Activated naive CD4-positive, alpha-beta T cell treated with anti-CD3 and anti-CD28 coated beads, Interleukin-2, amount 10 ng/mL, durations not matched to agents 7 days and 5 days (primary cell): ENCODE measurements at places on chromosomes 12 and 14.

DNA sequence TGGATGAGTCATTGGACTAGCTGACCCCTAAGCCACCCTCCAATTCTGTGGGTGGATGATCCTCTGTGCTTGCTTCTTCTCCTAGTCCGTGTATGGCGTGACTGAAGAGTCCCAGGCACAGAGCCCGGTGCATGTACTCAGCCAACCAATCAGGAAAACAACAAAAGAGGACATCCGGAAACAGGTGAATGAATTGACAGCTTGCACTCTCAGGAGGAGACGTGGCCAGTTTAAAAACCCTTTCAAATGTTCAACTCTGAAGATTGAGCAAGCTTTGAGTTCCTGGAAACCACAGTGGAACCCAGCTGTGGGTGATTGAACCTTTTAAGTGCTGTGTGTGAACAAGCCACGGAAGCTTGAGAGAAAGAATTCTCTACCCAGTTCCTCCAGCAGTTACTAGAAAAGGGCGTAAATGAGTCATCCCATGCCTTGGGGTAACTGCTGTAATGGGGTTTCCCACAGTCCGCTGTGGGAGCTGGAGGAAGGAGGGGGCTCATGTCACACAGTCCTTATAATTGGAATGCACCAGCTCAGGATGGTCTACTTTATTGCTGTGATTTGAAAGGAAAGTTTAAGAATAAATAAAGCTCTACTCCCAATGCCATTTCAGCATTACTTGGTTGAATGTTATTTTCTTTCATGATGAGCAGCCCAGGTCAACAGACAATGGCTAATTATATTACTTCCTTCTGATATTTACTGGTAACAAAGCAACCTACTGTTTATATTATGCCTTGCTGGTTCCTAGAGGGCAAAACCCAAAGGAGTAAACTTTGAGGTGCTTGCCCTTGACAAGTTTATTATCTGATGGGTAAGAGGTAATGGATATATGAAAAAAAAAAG, 417.0 kb downstream of the DPF3 start:
- DNase-seq: peak; percentile 91

DNA sequence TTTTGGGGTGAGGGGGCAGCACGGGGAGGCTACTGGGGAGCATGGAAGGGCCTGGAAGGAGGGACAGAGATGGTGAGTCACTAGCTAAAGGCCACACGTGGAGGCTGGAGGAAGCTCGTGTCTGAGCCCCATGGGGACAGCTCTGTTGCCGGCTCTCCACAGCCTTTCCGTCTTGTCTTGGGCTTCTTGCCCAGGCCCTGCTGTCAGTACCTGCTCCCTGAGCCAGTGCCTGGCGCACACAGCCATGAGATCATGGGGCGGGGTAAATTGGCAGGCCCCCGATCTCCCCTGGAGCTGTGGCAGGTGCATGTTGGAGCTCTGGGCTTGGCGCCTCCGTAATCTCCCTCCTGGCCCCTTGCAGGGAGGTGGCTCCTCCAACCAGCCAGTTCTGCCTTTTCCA, 16.1 kb upstream of the KRT80 start:
- DNase-seq: no peak

- DNase-seq: no peak
Measured at GRCh38 chr12:47343684-47344567, 264.2 kb upstream of the AMIGO2 start.

GRCh38 chr14:67240168-67240932, 885 bp upstream of the PALS1 start:
- DNase-seq: peak; percentile 60

GRCh38 chr14:75254901-75255584, 23.6 kb upstream of the FOS start:
- DNase-seq: no peak

DNA sequence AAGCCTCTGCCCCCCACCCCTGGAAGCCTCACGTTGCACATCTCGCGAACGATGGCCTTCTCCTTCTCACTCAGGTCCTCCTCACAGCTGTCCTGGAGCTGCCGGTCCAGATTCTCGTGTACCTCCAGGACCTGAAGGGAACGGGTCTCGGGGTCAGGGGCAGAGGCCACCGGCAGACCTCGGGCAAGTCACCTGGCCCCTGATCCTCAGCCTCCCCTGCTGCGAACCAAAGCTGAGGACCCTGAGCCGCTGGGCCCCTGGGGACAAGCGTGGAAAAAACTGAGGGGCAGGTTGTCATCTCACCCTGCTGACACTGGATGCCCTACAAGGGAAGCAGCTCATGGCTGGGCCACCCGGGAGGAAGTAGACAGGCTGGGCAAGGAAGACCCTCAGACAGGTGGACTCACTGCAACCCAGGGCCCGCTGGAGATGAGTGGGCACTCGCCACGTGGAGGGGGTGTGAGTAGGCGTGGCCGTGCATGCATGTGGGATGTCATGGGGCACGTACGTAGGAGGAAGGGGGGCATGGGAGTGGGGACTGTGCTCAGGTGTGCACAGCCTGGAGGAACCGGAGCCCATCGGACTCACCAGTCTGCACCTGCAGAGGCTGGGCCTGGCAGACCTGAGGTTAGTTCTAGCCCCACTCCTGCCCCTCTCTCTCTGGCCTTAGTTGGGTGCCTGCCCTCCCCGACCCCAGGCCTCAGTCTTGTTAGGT, 35.1 kb downstream of the CCNK start:
- peak; percentile 19 for DNase-seq

DNA sequence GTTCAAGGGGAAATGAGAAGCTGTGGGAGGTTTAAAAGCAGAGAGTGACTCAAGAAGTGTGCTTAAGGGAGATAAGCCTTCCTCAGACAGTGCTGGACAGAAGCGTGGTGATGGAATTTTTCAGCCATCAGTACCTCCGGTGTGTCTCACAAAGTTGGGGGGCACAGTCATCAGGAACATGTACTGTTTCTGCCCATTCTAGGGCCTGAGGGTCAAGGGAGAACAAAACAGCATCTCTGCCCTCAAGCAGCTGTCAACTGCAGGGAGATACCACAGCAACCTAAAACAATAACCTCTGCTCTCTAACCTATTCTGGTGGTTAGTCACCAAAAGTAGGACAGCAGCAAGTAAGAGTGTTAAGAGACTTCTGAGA, 2.0 kb upstream of the STON2 start:
- DNase-seq: no peak

GRCh38 chr12:19972325-19973288, 395.7 kb upstream of the PDE3A start:
- DNase-seq: no peak

DNA sequence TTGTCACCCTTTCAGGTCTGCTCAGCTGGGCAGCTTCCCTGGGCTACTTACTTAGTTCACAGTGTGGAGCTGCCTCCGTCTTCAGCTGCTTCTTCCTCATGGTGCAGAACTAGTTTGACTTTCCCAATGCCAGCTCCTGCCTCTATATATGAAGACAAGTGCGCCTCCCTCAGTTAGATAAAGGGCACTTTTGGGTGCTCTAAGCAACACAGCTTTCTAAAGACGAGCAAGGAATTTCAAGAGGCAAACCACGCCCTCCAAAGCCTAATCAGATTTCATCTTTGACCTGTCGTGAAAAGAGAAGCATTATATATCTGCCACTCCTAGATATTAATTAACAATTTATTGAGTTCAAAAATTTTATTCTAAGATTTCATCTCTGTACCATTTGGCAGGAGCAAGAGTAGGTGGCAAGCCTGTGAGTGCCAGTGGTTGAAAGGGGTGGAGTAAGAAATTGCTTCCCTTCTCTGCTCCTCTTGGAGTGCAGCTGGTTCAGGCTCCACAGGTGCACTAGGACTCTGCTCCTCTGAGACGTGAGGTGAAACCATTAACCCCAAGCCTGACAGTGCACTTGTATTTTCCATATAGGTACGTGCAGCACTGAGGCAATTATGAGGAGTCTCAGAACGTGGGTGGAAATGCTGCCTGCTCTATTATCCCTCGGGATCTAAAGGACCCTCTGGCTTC, 2.1 kb upstream of the SLC11A2 start:
- DNase-seq: peak; percentile 32

DNA sequence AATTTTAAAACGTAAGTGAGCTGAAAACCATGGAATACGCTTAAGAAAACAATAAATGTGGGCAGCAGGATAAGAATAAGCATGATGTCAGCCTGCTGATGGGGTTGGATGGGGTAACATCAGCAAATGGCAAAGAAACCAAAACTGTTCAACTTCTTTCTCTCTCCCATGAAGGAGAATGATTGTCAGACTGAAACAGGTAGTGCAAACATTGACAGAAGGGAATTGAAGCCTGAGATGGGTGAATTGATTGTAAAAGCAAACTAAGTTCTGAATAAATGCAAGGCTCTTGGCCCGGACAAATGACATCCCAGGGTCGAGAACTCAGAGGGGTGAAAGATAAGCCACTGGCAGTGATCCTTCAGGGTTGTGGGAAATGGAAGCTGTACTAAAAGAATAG, 182.6 kb downstream of the ETV6 start:
- no peak for DNase-seq

- DNase-seq: peak; percentile 38
Measured at GRCh38 chr14:54711812-54712464, 145.0 kb downstream of the SAMD4A start.

DNA sequence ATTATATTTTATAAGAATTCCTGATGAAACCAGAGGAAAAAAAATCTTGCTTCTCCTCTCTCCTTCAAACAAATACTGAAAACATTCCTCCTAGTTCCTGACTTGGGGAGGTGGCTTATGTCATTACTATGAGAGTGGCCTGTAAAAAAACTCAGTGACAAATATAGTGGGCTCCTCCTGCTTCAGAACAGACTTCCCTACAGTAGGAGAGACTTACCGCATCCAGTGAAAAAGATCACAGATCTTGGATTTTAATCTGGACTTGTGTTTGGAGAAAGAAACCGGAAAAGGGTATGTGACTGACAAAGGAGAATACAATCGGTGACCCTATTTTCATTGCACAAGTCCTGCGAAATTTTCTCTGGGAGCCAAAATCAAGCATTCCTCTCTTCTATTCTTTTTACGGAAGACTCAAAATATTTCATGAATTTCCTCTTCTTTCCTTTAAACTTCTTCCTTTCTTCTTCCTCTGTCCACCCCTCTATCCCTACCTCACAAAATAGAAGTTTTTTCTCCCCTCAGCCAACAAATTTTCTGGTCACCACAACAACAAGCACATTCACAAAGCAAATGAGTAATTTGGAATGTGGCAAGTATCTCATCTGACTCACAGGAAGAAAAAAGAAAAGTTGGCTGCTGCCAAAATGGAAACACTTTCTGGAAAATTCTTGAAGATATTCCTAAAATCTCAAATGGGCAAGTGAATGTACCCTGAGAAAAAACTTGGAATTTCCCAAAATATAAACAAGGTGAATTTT, 185.1 kb upstream of the CDKN3 start:
- no peak for DNase-seq

- DNase-seq: no peak
Measured at GRCh38 chr14:20568393-20568792, 7.5 kb upstream of the RNASE9 start.

- no peak for DNase-seq
Measured at GRCh38 chr12:50689437-50689836, 74.5 kb upstream of the ATF1 start.

DNA sequence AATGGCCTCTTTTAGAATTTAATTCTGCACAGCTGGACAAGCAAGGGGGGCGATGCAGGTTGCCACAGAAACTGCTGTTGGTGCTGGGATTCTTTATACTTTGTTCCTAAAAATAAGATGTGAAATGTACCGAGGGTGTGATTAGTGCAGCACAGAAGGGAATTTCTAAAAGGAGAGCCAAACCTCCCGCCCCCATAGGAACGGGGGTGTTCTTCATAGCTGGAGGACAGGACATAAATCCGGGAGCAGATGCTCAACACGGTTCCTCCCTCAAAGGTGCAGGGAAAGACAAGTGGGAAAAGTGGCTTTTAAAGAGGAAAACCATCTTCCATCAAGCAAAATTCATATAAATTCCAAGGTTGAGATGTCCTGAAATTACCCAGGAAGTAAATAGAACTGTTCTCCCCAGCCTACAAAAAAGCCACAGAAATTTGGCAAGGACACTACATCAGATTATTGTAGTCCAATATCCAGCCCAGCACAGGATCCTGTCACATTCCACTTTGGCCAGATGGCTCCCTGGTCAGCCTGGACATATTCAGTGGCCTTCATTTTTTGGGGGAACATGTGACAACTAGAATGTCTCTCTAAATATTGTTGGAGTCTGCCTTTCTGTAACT, 51.4 kb upstream of the TMX1 start:
- no peak for DNase-seq

GRCh38 chr14:64708148-64709004, 4.2 kb downstream of the PLEKHG3 start:
- DNase-seq: peak; percentile 81

DNA sequence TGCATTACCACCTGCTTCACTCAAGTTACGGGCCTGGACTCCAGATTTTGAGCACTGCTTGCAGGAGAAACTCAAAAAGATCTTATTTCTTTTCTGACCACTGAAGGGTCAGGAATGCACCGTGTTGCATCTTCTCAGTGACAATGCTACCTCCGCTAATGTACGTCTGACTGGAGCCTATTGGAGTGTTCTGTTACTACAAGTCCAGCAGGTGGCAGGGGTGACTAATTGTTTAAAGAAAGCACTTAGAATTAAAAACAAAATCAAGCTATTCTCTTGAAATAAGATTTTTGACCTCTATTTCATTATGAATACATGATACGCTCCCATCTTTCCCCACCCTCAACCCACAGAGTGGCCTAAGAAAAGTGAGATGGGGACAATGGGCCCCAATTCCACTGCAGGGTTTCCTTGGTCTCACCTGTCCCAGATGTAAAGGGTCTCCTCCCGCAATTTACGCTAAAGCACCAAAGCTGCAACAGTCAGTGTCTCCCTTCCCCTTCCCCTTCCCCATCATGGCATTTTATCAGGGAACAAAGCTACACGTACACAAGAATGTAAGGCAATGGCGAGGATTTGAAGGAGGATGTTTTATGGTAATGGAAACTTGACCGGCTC, 2.2 kb downstream of the TBPL2 start:
- DNase-seq: peak; percentile 31

GRCh38 chr14:33745163-33745562, 205.7 kb downstream of the EGLN3 start:
- DNase-seq: no peak
